MG63 (cell line): ENCODE measurements at places on chromosomes 5 and 9.

DNA sequence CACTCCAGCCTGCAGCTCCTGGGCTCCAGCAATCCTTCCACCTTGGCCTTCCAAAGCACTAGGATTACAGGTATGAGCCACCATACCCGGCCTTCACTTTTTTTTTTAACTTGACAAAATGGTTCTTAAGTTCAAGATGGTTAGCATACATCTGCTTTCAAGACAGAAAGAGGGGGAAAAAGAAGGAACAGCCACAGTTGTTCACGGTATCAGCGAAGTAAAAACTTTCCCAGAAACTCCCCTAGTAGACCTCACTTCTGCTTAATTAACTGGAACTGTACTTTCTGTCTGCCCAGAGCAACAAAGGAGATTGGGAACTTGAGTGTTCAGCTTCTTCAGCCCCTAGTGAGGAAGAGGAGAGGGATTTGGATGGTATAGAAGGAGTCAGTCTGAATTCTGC lies 116.7 kb downstream of the UGCG start:
- DNase-seq, result no peak

- no peak for DNase-seq
These were observed 40.9 kb downstream of the ANKRD55 start for GRCh38 chr5:56192246-56192645.

GRCh38 chr5:87004101-87004500 lies 263.6 kb upstream of the RASA1 start:
- no peak for DNase-seq

GRCh38 chr9:2623288-2624050 lies 1.9 kb downstream of the VLDLR start:
- DNase-seq, result no peak

DNA sequence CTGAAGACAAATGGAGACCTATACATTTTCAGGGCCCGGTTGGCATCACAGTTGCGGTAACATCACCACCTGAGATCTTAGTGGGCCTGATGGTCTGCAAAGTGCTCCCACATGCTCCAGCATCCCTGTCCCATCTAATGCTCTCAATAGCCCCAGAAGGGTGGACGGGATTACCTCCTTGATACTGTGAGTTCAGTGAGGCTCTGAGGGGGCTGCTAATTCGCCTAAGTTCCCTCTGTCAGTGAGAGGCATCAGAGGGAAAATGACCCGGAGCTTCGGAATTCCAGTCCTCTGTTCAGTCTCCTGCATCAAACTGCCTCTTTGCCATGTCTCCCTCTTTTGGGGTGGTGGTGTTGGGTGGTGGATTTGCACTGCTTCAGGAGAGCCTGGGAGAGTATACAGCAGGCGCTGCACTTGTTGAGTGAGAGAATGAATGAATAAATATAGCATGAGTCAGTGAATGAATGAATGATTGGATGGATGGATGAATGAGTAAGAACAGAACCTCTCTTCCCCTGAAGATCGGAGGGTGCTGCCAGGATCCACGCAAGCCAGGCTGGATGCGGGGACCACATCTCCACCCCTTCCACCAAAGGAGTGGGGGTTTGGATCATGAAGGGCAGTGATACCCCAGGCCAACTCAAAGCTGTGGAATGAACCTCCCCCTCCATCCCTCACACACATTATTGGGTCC lies 141.0 kb downstream of the GABBR2 start:
- no peak for DNase-seq

DNA sequence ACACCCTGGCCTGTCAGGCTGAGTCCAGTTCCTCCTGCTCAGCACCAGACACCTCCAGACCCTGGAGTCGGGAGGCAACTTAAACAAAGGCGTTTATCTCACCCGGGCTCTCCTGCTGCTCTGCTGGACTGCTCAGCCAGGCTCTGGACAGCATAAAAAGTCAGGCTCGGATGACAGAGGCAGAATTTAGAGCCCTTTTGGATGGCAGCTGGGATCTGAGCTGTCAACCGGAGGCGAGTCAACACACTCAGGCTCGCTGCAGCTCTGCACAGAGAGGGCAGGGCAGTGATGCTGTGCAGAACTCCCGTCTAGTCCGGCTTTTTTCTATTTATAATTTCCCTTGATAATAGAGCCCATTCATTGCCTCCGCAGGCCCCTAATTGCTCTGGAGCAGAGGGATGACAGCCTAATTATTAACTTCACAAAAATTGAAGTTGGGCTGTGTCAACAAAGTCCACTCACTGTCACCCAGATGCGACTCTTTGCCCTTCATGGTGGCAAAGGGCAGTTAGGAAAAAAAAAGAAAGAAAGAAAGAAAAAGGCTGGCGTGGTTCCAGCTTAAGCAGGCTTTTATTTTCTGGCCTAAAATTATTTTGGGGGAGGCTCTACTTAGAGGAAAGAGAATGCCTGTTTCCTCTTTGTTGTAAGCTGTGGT lies 37.6 kb downstream of the STC2 start:
- no peak for DNase-seq

GRCh38 chr5:39518516-39518915 lies 93.7 kb upstream of the DAB2 start:
- peak; percentile 60 for DNase-seq

DNA sequence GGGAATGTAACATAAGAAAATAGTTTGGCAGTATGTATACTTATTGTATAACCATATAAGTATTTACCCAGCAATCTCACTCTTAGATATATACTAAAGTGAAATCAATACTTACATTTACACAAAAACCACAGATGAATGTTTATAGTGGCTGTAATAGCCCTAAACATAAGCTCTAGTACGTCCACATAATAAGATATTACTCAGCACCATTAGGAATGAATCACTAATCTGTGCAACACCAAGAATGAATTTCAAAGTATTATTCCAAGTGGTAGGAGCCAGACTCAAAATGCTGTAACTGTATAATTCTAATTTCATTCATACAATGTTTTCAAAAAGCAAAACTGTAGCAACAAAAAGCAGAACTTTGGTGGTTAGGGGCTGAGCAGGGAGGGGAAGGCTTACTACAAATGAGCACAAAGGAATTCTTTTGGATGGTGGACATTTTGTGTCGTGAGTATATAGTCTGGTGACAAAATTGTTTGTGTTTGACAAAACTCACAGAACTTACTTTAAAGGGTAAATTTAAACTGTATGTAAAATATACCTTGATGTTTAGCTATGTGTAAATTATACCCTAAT lies 11.9 kb upstream of the C5orf46 start:
- no peak for DNase-seq

DNA sequence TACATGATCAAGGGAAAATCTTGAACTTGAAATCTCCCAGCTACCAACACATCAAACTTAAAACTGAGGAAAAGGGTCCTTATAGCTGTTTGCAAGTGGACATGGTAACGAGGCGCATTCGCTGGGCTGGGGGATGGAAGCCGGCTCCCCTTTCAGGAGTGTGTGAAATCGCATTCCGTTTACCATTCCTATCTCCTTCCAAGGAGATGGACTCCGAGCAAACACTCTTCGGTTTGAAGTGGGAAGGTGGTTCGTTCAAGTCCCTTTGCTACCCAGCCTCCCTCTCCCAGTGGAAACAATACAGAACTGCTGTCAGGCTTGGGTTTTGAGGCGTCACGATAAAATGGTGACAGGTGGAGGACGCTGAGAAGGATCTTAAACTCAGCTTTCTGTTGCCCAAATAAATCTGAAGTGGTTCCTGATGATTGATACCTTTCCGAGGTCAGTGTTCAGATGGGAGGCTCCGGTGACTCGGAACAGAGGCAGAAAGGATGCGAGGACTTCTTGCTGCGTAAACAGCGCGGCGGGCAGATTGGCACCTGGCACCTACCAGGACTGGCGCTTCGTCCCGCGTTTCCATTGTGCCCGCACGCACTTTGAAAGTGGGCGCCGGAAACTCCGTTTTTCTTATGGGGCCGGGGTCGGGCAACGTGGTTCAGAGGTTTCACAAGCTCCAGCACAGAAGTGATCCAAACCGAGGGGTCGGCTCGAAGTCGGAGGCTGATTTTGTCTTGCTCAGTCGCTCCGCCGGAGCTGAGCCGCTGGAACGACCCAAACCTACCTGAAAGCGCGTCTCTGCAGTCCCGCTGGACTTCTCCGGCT lies 7.0 kb downstream of the MSX2 start:
- no peak for DNase-seq

GRCh38 chr5:151470439-151470838 lies 23.0 kb downstream of the SLC36A1 start:
- DNase-seq, result no peak

DNA sequence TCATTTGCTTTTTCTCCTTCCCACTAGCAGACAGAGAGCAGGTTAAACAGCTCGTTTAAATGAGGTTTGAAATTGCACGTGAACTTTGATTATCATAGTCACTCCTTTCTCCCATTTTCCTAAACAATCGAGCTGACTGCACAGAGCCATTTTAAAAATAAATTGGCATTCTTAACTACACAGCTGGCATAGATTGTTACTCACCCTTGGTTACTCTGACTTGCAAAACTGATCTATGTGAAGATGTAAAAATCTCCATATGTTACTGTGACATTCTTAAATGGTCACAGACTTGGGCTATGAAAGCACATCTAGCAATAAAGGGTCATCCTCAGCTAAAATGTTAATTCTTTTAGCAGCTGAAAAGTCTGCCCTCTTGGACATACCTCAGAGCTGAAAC lies 368.5 kb downstream of the DTWD2 start:
- DNase-seq, result no peak

GRCh38 chr9:15306068-15306756 lies 804 bp downstream of the TTC39B start:
- peak; percentile 86 for DNase-seq

DNA sequence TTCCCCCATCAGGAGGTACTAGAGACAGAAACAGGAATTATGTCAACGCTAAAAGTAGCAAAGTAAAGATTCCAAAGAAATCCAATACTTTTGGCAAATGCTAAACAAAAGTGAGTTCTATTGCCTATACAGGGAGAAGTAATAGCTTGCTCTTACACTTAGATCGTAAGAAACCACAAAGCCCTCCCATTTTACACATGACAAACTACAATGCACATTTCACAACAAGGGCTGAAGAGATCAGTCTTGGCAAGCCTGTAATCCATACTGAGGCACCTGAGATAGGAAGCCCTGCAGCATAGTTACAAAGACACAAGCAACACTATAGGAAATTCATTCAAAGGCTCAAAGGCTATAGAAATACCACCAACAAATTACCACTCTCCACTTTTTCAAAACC lies 7.7 kb downstream of the HNRNPK start:
- no peak for DNase-seq

DNA sequence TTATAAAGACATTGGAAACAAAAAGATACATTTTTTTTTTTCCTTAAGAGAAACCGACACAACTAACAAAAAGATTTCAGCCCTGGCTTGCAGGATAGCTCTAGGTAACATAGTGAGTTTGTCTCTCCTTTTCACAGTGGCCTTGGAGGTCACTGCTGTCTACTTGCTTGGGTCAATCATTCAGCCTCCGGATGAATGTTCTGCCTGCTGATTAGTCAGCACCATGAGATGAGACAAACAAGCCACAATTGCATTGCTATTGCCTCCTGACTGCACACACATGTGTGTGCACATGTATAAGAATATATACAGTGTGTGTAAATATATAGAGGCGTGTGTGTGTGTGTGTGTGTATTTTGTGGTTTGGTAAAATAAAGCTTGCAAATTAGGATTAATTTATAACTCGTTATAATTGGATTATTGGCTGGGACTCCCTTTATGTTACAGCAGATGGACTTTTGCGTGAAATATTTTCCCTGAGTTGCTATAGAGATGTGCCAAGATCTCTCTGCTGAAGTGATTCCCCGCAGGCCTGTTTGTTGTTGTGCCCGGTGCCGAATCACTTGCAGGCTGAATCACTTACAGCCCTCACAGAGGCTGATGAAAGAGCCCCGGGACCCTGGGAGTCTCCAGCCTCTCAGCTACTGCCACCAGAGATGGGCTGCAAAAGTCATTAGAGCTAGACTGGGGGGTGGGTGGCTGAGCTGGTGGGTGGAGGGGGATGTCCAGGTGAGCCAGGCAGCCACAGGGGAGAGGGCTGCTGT lies 161.2 kb downstream of the FGF18 start:
- DNase-seq, result peak; percentile 86

- peak; percentile 56 for DNase-seq
These were observed 1.6 kb downstream of the IRX4 start for GRCh38 chr5:1881098-1881572.

GRCh38 chr9:71136696-71137095 lies 15.3 kb upstream of the TRPM3 start:
- DNase-seq, result no peak

GRCh38 chr5:150513375-150514309 lies 5.7 kb downstream of the NDST1 start:
- DNase-seq, result peak; percentile 39

- DNase-seq, result peak; percentile 52
These were observed 248.9 kb downstream of the PIK3R1 start for GRCh38 chr5:68464424-68464823.

GRCh38 chr9:99851500-99851822 lies 29.8 kb downstream of the NR4A3 start:
- no peak for DNase-seq

- no peak for DNase-seq
These were observed 14.5 kb downstream of the BRD9 start for GRCh38 chr5:878125-878524.

DNA sequence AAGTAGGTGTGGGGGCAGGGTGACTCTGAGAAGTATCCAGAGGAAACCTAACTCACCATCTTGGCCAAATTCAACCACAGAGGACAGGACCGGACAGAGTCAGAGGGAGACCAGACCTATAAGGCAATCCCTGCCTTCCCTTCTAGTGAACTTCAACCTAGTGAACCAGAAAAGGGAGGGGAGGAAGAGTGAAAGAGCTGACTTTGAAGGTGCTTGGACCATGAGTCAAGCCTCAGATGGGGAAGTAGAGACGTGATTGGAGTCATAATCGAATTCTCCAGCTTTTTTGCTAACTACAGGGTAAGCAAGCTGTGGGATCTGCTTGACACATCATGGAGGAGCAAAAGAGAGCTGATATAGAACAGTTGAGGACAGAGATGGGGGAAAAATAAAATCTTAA lies 18.8 kb upstream of the KIF2A start:
- no peak for DNase-seq

DNA sequence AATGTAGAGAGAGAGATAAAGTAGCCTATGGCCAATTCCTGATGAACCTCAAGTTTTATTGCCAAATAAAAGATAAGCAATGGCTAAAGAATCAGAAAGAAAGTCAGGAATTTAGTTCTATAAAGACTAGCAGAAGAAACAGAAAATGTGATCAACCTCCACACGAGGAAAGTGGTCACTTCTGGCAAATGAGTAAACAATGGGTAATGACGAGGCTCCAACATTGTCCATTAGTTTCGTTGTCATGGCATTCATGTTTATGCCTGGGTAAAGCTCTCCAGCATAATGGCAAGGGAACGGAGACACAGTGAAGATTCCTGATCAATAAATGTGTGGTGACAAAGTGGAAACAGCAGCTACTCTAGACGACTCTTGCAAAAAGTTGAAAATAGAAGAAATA lies 341.8 kb upstream of the CTNND2 start:
- no peak for DNase-seq

GRCh38 chr5:54658010-54658409 lies 140.5 kb downstream of the SNX18 start:
- DNase-seq, result peak; percentile 93
